ENCODE measurements at places on chromosomes 4 and X. TPM values are rescaled to one million over a fixed set of nuclear protein-coding genes. Genes with fewer than 3 reads are reported as not detected.

The NPY1R gene
- polyA plus RNA-seq = 0.26 TPM

The RIPPLY1 gene
- polyA plus RNA-seq = 0.07 TPM

The GPR82 gene
- not detected for polyA plus RNA-seq

The SULT1E1 gene
- not detected for polyA plus RNA-seq

The RPS6KA6 gene
- polyA plus RNA-seq = 0.51 TPM

The USP17L29 gene
- polyA plus RNA-seq = not detected

The PACRGL gene
- 4.2 TPM for polyA plus RNA-seq

The ADAM29 gene
- polyA plus RNA-seq = not detected

The KLHL2 gene
- 6.1 TPM for polyA plus RNA-seq

The RHOXF2B gene
- not detected for polyA plus RNA-seq

The GYPE gene
- polyA plus RNA-seq = 0.29 TPM

The PPP1R2C gene
- polyA plus RNA-seq = not detected

The SFRP2 gene
- polyA plus RNA-seq = 1.2 TPM

The NAP1L2 gene
- 2.2 TPM for polyA plus RNA-seq

The HPGDS gene
- 0.73 TPM for polyA plus RNA-seq

- DNase-seq = no peak
Measured at GRCh38 chr4:42453612-42454011, 56.3 kb downstream of the SHISA3 start.

GRCh38 chrX:48559636-48560035, 14.6 kb upstream of the RBM3 start:
- no peak for DNase-seq

GRCh38 chr4:111579767-111580166, 565.5 kb upstream of the FAM241A start:
- no peak for DNase-seq

GRCh38 chr4:174467107-174467506, 55.2 kb downstream of the HPGD start:
- DNase-seq = no peak

DNA sequence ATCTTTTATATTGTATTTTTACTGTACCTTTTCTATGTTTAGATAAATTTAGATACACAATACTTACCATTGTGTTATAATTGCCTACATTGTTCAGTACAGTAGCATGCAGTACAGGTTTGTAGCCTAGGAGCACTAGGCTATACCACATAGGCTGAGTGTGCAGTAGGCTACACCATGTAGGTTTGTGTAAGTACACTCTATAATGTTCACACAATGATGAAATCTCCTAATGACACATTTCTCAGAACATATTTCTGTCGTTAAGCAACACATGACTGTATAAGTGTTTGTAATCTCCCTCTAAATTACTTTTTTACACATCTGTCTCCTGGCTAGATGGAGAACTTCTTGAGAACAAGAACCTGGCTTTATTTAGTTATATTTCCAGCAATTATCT, 40.3 kb downstream of the UCHL1 start:
- DNase-seq = no peak

DNA sequence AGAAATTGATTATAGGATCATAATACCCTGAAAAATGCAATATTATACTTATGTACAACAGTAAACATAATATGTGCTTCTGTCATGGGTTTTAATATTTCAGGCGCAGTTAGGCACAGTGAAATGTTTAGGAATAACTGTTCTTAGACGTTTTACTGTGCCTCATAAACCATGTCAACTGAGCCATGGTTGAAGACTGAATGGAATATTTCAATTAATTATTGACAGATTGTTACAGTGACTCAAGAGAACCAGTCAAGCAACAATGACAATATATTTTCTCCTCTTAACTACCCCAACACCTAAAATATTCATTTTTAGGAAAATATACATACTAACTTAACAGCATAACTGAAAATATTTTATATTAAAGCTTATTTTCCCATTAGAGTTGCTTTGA, 852.7 kb upstream of the FRG1 start:
- no peak for DNase-seq

DNA sequence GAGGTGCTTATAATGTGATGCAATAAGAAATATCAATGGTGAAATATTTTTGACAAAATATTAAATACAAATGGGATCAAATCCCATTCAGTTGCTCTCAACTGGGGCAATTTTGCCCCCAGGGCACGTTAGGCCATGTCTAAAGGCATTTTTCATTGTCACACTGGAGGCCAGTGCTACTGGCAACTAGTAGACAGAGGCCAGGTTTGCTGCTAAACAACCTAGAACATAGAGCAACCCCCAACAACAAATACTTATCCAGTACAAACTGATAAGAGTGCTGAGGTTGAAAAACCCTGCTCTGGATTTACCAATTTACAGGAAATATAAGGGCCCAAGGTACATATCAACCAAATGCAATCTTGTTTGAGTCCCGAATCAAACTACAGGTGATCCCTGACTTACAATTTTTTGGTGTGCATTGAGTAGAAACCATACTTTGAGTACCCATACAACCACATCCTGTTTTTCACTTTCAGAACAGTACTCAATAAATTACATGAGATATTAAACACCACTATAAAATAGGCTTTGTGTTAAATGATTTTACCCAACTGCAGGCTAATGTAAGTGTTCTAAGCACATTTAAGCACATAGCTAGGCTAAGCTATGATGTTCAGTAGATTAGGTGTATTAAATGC, 237.5 kb downstream of the HNRNPD start:
- no peak for DNase-seq

DNA sequence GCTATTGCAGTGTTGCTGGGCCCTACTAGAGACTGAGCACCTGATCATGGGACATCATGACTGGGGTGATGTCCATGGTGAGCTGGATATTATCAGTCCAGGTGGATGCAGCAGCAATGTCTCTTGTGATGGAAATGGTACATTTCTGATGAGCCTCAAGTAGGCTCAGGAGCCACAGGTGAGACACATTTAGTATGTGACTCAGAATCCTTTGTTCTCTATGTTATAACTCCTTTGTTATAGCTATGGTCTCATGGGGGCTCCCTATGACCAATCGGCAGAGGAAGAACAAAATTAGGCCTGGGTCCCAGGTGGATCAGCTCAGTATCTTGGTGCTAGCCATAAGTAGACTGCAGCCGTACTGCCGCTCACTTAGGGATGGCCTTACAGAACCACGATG, 107.9 kb upstream of the FAT1 start:
- DNase-seq = no peak

DNA sequence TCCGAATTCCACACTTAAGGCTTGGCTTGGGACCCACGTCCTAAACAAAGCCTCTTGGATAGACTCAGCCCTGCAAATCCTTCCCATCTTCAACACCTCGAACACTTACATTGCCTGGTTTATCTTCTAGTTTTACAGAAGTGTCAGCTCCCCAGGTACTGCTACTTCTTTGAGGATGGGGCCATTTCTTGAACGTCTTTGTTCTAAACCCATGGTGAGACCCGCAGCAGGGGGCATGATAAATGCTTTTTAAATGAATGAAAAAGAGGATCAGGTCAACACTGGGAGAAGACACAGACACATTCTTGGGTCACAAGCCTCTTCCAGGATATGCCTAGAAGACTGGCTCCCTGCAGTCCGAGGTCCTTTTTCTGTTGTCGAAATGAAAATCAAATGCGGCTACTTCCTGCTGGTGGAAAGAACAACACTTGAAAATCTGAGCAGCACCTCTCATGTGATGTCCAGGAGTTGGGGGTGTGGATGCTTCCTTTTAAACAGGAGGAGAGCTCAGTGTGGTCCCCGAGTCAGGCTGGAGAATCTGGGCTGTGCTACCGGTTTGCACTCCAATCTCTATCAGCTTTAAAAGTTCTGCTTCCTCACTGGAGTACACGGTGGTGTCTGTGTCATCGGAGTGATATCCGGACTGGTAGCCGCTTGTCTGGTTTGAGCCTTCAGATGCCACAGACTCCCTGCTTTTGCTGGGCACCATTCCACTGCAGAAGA, 45.8 kb downstream of the KDR start:
- no peak for DNase-seq

DNA sequence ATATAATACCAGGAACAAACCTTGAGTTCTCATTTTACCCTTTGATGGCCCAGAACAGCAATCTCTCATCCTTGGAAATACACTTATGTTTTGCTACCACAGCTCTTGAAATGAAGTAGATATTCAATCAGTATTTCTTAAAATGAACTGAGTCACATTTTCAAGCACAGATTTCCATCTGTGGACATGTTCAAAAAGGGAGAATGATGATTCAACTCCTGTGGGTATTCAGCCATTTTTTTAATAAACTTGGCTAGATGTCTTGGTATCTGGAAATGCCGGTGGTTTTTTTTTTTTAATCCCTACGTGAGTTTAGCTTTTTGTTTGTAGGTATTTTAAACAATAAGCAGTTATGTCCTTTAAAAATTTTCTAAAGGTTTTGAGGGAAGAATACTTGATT, 64.2 kb upstream of the TRPC5OS start:
- no peak for DNase-seq

DNA sequence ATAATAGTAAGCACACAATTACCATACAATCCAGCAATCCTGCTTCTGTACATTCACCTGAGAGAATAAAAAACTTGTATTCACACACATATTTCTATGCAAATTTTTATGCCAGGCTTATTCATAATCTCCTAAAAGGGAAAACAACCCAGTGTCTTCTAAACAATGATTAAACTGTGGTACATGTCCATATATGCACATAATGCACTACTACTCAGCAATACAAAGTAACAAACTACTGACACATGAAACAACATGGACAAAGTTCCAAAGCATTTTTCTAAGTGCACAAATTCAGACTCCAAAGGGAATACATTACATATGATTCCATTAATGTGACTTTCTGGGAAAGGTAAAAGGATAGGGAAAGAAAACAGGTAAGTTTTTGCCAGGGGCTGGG, 18.0 kb upstream of the FMR1 start:
- no peak for DNase-seq

GRCh38 chr4:88812420-88812819, 114.8 kb upstream of the NAP1L5 start:
- DNase-seq = no peak

DNA sequence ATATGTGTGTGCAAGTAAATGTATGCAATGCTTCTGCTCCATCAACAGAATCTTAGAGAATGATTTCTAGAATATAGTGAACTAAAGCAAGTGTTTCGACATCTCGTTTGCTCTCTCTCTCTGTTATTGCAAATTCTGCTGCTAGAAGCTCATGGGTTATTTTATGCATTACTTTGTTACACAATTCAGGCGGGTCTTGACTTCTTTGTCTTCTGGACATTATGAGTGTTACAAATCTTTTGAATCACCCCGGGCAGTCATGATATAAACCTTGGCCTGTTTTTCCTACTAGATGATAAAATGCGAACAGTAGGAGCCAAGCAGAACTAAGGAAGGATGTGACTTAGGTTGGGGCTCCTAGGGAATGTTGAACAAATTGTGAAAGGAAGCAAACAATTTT, 166.4 kb upstream of the SFRP2 start:
- DNase-seq = no peak

DNA sequence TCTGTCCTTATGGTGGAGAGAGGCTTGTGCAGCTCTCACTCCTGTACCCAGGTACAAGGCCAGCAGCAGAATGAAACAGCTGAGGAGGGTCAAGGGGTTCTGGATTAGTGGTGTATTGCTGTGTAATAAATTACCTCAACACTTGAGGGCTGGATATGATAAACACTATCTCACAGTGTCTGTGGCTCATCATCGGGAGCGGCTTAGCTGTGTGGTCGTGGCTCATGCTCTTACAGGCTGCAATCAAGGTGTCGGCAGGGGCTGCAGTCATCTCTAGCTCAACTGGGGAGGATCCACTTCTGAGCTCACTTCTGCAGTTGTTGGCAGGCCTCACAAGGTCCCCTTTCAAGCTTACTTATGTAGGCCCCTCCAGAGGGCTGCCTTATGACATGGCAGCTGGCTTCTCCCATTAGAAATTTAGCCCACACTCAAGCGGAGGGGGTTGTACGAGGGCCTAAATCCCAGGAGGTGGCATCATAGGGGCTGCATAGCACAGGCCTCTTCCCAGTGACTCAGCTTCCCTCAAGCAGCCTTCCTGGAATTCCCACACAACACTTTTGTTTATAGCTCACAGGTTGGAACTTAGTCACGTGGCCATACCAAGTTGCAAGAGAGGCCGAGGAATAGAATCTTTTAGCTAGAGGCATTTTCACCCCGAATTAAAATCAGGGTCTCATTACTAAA, 148.2 kb upstream of the RPS6KA3 start:
- no peak for DNase-seq

GRCh38 chr4:87524456-87524855, 4.7 kb downstream of the SPARCL1 start:
- no peak for DNase-seq

- no peak for DNase-seq
Measured at GRCh38 chr4:53707491-53707890, 116.2 kb upstream of the LNX1 start.

GRCh38 chr4:14575919-14576318, 426.4 kb upstream of the CPEB2 start:
- no peak for DNase-seq

GRCh38 chrX:47272013-47272408, 39.2 kb downstream of the USP11 start:
- no peak for DNase-seq

- no peak for DNase-seq
Measured at GRCh38 chr4:93749292-93749761, 79.2 kb upstream of the ATOH1 start.

- DNase-seq = no peak
Measured at GRCh38 chrX:19190902-19191301, 68.6 kb upstream of the ADGRG2 start.

All from heart right ventricle (tissue), 16 donors.